Bone marrow (tissue), 2 donors: ENCODE measurements at places on chromosomes 1 and 21.

GRCh38 chr1:64757213-64757612 lies 12.3 kb downstream of the RAVER2 start:
- DNase-seq, result no peak

DNA sequence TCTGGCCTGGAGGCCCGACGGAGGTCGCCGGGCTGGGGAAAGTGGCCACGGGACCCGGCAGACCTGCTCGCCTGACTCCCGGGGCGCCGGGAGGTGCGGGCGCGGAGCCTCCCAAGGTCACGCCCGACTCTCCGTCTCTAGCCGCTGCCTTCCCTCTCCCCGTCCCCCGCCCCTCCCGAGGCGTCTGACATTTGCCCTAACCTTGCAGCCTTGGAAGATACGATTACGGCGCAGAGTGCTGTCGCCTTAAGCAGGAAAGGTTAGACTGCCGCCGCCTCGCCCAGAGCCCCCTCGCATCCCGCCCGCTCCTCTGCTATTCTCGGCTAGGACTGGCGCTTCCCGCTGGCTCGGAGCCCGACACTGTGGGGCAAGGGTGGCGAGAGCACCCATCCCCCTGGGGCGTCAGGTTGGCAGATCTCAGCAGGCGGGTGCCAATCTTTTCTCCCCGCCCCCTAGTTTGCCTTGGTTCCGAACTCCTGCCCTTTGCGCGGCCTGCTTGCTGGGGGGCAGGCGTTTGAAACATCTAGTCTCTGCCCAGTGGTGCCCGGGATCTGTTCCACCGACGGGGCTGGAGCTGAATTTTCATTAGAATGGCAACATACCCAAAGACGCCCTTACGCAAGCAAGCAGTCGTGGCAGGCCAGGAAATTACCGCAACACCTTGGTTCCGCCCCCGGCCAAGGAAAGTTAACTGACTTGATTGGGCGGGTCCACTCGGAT lies 835 bp downstream of the PGM1 start:
- peak; percentile 67 for DNase-seq

- no peak for DNase-seq
Observed at GRCh38 chr1:110714374-110714995, 39.7 kb upstream of the KCNA3 start.

DNA sequence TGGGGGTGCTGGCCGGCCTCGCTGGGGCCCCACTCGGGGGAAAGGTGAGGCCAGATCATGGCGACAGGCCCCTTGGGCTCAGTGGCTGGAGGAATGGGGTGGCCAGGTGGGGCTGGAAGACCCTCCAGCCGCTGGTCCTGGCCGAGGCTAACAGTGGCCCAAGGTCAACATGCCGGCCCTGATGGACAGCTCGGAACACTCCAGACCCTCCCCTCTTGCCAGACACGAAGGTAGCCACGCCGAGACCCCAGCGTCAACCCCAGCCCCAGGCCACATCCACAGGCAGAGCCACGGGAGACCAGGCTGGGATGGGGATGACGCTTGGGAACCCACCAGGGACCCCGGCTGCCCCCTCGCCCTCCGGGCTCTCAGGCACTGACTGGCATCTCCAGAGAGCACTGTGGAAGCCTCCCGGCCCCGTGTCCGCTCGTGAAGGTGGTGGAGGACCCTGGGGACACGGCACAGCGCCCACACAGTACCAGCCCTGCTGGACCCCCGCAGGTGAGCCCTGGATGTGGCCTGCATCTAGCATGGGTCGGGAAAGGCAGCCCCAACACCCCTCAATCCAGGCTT lies 905 bp upstream of the C1QTNF12 start:
- no peak for DNase-seq

DNA sequence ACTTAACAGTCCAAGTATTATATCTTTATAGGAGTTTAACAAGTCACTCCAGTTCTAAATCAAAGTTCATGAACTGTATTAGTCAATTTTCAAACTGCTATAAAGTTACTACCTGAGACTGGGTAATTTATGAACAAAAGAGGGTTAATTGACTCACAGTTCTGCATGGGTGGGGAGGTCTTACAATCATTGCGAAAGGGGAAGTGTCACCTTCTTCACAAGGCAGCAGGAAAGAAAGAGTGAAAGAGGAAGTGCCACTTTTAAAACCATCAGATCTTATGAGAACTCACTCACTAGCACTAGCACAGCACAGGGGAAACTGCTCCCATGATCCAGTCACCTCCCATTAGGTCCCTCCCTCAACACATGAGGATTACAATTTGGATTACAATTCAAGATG lies 70.0 kb downstream of the CLCA4 start:
- DNase-seq, result peak; percentile 86

DNA sequence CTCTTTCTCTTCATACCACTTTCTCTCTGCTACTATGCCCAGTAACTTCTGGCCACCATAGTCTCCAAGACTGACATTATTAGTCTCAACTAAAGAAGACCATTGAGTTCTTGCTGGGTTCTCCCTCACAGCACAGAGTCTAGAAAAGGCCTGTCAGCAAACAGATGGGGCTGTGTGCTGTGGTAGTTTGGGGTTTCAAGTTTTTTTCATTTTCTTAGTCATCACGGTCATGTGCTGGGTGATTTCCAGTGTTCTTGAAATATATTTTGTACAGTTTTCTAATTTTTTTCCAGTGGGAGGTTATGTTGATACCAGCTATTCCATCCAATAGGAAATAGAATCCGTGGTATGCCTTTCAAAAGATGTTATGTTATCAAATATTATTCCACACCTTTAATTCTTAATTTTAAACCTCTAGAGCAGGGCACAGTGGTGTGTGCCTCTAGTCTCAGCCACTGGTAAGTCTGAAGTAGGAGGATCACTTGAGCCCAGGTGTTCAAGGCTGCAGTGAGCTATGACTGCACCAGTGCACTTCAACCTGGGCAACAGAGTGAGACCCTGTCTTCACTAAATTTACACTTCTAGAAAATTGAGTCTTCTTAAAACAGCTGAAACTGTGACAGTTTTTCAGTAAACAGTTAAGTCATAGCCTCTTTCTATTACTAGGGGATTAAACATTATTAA lies 8.3 kb downstream of the CFHR2 start:
- no peak for DNase-seq

DNA sequence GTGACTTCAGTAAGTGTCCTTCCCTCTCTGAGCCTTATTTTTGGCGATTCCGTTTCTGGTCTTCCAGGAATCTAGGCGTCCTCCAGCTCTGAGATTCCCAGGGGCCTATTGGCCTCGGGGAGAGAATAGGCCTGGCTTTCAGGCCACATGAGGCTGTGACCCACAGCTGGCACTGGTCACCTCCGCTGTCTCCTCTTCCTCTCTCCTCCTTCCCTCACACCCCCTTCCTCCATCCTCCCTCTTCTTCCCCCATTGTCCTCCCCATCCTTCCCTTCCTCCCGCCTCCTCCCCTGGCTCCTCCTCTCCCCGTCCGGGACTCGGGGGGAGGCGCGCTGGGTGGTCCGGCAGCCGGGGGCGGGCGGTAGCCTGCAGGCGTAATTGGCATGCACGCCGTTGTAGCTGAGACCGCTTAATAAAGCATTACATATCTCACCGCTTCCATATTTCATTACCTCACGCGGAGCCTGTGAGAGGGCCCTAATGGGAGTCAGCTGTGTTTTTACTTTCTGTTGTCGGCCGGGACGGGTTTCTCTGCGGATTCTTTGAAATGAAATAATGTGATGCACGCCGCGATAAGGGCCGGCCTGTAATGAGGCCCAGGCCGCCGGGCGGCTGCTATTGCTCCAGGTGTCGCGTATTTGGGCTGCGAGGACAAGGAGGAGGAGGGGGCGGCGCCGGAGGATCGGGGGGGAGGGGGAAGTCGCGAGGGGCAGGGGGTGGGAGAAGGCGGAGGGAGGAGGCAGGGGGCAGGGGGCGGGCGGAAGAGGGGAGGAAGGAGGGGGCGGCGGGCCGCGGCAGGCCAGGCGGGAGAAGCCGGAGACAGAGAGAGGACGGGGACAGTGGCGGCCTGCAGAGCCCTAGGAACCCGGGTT lies 95.3 kb downstream of the FOXD2 start:
- DNase-seq, result no peak

DNA sequence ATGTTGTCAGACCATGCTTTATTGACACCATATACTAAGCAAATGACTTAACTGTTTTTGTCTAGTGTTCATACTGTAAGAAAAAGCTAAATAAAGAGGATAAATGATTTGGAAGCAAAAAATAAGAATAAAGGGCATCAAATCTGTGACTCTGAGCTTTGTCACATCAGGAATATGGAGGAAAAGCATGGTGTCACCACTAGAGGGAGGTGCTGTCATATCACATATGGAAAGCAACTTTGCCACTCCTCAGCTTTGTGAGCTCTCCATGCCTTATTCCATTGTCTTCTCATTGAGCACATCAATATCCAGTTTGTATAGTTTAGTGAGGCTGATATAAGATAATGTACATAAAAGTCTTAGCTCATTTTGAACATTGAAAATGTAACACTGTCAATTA lies 20.8 kb upstream of the GBP1 start:
- peak; percentile 19 for DNase-seq

GRCh38 chr1:172662464-172663109 lies 3.7 kb downstream of the FASLG start:
- DNase-seq, result peak; percentile 15

- DNase-seq, result no peak
Observed at GRCh38 chr1:18944810-18945209, 11.7 kb downstream of the IFFO2 start.
